ENCODE measurements at places on chromosomes 7 and 10.
A peak's percentile ranks its signal among the peaks of the same experiment; 100 is the strongest.

DNA sequence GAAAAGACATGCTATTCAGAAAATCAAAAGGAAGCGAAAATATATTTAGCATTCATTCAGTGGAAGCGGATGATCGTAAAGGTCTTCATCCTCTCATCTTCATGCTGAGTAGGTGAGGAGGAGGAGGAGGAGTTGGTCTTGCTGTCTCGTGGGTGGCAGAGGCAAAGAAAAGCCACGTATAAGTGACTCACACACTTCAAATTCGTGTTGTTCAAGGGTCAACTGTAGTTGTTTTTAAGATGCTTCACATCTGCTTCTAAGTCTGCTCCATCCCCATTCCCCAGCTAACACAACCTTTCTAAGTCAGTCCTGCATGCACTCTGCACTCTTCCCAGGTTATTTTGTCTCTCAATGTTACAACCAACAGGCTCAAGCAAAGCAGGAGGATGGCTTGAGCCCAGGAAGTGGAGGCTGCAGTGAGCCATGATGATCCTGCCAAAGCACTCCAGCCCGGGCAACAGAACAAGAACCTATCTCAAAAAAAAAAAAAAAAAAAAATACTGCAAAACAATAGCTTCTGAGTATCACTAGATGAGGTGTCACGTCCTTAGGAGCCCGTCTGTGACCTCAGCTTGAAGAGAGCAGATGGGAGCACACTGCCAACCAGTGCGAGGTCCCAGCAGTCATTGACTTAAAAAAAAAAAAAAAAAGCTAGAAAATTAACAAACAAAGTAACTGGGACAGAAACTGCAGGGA, 70.5 kb downstream of the SFMBT2 start:
- DNase-seq: no peak

- no peak for DNase-seq
Observed at GRCh38 chr7:37287131-37287855, 161.4 kb downstream of the ELMO1 start.

DNA sequence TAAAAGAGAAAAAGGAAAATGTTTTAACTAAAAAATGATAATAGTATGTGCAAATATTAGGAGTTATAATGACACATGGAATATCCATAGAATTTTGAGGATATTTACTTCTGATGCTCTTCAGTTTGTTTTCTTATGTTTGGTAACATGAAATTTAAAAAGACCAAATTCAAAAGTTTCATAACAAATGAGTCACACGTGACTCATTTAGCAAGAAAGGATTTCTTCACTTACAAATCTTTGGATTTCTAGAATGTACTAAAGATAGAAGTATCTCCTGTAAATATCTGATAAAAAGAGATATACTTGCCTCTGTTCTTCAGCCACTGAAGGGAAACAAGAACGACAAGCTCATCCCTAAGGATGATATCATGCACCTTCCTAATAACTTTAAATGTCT, 774.5 kb upstream of the LRRTM3 start:
- DNase-seq: no peak

DNA sequence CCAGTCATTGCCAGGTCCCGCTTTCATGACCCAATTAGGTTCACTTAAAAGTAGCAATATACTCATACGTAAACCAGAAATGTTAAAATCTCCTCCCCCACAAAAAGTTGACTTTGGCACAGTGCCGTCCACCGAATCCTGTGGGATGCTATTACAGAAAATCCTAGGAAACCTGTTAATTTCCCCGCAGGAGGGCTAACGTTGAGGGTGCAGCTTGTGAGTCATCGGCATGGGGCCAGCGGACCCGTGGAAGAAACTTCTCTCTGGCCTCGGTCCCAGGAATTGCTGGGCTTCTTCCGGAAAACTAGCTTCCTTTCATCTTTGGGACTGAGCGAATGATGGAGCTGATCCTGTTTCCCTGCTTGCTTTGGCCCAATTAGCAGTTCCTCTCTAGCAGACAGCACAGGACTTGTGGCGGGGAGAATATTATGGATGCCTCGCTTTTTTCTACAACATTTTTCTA, 13.5 kb downstream of the CRYGN start:
- DNase-seq: no peak

GRCh38 chr7:90597563-90598253, 1.6 kb downstream of the CDK14 start:
- DNase-seq: no peak

GRCh38 chr10:31464552-31464951, 145.5 kb downstream of the ZEB1 start:
- no peak for DNase-seq

DNA sequence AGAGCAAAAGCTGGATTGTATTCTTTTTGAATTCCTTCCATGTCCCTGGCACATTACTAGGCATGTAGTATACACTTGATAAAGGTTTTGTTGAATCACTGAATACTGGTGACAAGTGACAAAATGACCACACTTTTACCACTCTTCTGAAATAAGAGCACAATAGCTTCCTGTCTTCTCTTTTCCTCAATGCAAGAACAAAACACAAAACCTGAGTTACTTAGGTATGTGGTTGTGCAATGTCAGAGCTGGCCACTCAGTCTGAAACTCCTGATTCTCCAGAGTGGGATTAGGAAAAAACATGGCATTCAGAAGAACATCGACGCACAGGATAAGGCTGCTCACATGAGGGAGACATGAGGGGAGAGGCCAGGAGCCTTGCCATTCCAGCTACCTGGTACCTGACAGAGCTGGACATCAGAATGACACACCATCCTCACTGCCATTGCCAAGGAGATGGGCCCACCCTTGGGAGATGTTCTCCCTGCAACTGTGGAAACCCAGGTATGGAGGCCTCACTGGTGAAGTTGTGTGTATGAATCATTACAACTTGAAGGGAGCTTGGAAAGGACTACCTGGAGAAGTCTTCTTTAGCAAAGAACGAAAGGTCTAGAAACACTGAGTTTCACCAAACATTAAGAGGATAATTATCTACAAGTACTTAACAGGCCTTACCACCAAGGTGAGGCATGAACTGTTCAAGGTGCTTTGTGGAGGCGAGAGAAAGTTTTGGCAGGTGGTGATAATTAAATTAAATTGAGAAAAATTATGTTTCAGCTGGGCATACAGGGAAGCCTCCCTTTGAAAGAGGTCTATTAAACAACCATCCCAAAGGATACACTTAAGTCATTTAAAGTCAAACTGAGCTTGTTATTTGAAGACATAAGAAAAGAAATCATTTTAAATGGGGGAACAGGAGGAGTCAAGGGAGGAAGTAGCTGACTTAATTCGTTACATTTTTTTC, 246.5 kb upstream of the AOAH start:
- no peak for DNase-seq

DNA sequence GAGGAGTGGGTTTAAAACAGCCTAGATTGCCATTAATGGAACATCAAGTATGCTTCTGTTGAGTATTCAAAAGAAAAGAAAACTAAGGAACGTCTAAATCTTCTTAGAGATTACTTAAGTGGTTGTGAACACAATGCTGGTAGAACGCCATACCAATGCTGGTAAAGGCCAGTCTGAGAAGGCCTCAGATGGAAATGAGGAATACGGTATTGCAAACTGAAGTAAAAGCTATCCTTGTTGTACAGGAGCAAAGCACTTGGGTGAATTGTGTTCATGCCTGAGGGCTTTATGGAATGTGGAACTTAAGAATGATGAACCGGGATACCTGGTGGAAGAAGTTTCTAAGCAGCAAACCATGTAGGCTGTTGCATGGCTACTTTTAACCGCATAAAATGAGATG, 208.0 kb downstream of the KCND2 start:
- no peak for DNase-seq

- DNase-seq: no peak
Observed at GRCh38 chr7:93559639-93560491, 14.7 kb downstream of the CALCR start.

DNA sequence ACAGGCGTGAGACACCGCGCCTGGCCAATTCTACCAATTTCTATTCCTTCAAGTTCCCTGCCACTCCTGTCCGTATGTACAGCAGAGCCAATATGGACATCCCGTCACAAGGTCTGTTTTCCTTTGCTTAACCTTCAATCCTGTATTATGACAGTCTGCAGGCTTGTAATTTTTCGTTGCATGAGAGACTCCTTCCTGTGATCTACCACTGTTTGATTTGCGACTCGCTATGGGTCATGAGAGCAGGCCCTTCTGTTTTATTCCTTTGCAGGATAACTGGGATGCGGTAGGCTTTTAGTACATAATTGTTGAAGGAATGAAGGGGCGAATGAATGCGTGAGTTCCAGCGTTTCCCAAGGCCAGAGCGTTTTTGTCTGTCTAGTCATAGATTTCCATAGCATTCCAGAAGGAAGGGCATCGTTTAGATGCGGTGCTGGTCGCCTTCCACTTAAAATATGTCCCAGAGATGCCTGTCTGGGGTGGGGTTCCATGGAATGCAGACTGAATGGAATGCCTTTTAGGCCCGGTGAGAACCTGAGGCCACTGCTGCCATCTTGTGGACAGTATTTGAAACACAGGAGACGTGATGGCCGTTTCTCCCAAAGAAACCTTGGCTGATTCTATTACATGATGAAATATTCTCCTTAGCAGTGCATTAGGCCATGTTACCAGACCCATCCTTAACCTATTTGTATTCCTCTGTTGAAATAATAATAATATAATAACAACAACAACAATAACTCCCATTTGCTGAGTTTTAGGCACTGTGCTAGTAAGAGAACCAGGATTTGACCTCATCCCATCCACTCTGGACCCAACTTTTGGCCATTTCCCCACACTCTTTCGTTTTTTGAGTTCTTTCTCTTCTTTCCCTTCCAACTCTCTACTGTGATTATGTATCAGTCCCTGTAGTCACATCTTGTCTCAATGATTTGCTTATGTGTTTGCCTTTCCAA, 193.2 kb downstream of the MYOF start:
- peak; percentile 3 for DNase-seq

DNA sequence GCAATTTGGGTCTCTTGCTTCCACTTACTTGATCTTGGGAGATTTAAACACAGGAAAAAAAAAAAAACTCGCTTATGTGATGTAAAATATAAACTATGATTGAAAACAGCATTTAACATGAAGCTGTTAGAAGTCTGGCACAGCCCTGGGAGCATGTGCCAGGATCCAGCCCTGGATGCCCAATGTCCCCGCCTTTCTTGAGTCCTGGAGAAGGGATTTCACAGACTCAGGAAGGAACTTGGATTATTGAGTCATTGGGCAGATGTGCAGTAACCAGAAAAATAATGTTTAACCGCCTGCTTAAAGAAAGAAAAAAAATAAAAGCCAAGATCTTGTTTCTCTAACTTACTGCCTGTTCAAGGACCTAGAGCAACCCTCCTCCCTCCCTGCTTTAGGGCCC, 3.7 kb upstream of the JCAD start:
- DNase-seq: no peak

GRCh38 chr10:89887830-89888229, 186.4 kb downstream of the KIF20B start:
- no peak for DNase-seq

DNA sequence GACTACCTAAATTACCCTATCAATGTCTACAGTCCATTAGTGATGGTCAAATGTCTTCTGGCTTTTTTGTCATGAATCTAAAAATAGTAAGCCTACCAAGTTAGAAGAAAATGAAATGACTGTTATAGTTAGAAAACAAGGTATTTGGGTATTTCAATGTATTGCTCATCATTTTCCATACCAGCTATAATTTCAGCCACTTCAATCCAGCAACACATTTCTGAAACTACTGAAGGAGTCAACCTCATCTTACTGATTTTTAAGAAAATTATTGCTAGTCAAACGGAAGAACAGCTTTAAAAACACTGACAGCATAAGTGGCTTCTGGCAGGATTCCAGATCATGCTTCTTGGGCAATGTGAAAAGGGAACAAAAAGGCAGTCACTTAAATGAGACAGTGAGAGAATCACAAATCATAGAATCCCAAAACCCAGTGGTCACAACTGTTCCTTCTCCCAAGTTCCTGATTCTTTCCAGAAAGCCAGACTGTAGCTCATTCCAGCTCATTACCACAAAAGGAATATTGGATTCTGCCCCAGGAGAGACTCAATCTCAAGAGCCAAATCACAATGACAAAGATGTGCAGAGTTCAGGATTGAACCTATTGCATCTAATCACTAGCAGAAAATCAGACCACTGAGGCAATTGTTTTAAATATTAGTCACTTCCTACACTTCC, 61.2 kb upstream of the LRRN3 start:
- DNase-seq: peak; percentile 76

GRCh38 chr7:133851411-133851810, 275.7 kb upstream of the LRGUK start:
- no peak for DNase-seq
